ENCODE measurements at places on chromosomes 16 and 17.

- DNase-seq = no peak
Observed at GRCh38 chr17:39870776-39871175, 2.8 kb downstream of the ZPBP2 start.

- no peak for DNase-seq
Observed at GRCh38 chr17:75390982-75391381, 14.5 kb downstream of the GRB2 start.

DNA sequence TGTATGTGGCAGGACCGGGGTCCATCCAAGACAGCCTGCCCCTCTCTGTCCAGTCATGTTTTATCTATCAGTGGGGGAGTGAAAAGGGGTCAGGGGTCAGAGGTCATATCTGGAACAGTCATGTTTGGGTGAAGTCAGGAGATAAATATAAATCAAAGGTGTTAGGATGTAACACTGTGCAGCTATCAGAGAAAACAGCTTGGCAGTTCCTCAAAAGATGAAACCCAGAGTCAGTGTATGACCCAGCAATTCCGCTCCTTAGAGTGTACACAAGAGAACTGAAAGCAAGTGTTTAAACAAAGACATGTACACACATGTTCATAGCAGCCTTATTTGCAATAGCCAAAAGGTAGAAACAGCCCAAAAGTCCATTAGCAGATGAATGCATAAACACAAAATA, 361.3 kb downstream of the FOXL1 start:
- no peak for DNase-seq

DNA sequence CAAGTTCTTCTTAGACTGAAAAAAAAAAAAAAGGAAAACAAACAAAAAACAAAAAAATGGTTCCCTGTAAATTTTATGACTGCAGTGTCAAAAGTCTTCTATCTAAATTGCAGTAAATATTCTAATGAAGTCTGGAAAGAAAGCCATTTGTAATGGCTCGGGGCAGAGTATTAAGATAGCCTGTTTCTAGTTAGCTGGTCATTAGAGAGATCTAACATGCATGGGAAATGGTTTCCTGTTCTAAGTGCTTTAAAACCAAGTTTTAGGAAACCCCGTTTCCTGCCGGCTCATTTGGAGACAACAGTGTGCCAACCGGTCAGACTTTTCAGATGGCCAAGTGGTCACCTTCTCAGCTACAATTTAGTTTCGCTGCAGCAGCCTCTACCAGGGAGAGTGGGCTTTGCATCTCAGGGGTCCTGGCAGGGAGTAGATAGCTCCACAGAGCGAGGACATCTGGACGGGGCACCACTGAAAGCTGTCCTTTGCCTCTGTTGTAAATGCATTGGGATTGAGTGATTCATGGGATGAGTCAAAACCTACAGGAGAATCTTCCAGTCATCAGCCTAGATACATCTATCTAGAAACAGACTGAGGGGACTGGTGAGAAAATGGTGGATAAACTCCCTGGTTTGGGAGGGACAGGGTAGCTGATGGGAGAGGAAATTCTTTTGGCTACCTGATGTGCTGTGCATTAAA, 473.2 kb upstream of the SALL1 start:
- DNase-seq = peak; percentile 28

GRCh38 chr17:58215685-58216084, 3.4 kb downstream of the MKS1 start:
- no peak for DNase-seq

DNA sequence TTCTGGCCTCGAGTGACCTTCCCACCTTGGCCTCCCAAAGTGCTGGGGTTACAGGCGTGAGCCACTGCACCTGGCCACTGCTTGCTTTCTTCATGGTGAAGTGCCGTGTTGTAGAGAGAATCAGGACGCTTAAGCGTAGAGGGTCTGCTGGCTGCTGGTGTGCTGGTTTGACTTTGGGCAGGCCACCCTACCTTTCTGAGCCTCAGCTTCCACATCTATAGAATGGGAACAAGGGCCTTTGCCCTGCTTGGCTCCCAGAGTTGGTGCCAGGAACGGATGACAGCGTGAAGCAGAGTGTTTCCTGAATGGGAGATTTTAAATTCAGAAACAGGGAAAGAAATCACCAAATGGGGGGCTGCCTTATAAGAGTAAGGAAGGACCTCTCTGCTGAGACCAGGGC, 60.9 kb downstream of the NKD1 start:
- no peak for DNase-seq

GRCh38 chr16:67287960-67288359, 8.6 kb downstream of the PLEKHG4 start:
- no peak for DNase-seq

GRCh38 chr16:27738596-27738995, 188.7 kb downstream of the KATNIP start:
- DNase-seq = no peak

DNA sequence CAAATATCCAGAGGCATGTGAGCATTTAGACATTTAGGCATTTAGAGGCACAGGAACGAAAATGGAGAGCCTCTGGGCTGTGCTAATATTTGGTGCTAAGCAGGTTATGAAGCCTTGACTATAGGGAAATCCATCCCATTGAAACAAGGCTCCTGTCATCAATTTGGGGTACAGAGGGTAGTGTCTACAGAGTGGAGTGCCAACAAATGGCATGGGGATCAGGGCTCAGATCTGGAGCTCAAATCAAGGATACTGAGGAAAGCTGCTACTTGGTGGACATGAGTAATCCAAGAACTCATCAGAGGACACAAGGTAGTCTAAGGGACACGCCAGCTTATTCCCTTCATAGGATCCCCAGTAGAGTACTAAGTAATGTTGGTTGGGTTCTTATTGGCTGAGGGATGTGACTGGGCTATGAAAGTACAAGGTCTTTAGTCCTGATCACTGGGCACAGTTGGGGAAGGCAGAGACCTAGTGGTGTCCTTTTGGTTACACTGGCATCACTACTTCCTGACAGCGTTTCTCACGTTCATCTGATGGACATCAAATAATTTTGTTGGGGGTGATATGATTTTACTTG, 5.2 kb downstream of the KRT10 start:
- DNase-seq = no peak

DNA sequence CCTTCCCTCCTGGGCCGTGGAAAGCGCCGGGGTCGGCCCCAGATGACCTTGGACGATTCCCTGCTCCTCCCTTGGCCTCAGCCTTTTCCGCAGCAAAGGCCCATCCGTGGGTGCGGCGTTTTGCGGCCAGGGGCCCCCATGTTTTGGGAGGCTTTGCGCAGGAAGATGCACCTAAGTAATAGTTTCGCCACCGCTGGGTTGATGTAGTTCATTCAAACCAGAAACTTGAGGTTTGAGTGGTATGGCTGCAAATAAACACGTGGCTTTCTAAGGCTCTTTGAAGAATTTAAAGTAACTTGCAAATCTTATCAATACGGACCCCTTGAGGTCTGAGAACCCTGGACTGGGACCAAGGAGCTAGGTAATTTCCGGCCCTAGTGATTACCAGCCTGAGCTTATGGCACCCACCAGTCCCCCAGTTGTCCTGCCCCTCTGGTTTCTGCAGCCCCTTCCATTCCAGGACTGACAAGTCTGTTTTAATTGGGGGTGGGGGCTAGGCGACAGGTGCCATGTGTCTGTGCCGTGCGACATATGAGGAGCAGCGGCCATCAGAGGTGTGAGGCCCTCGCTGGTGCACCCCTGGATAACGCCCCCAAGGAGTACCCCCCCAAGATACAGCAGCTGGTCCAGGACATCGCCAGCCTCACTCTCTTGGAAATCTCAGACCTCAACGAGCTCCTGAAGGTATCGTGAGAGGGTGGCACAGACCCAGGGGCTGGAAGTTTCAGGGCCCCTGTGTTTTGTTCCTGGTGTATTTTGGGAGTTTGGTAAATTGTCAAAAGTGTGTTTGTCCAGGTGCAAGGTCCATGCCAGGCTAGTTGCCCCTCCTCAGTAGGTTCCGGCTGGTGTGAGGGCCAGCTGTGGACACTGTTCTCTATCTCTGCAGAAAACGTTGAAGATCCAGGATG, 834 bp downstream of the MRPL12 start:
- DNase-seq = no peak

GRCh38 chr17:50051082-50051576, 4.8 kb upstream of the ITGA3 start:
- DNase-seq = peak; percentile 99

- DNase-seq = peak; percentile 41
Observed at GRCh38 chr17:48262982-48263730, 155.6 kb downstream of the SNX11 start.

DNA sequence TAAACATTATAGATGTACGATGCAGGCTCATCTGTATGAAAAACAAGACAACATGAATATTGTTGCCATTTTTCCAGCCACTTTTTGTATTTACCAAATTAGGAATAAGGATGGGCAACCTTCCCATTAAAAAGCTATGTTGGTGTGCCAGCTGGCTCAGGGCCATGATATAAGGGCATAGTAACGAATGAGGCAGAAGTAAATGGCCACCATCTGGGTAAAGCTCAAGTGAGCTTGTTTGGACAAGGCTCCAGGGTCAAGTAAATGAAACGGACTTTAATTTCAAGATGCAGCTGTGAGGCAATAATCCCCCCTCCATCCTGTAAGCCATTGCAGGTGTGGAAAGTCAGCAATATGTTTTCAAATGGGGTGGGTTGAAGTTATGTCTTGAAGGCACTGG, 930.9 kb upstream of the CDH8 start:
- no peak for DNase-seq

- DNase-seq = no peak
Observed at GRCh38 chr16:25063102-25063501, 47.9 kb upstream of the ARHGAP17 start.

- no peak for DNase-seq
Observed at GRCh38 chr17:7972131-7972785, 30.2 kb upstream of the GUCY2D start.

DNA sequence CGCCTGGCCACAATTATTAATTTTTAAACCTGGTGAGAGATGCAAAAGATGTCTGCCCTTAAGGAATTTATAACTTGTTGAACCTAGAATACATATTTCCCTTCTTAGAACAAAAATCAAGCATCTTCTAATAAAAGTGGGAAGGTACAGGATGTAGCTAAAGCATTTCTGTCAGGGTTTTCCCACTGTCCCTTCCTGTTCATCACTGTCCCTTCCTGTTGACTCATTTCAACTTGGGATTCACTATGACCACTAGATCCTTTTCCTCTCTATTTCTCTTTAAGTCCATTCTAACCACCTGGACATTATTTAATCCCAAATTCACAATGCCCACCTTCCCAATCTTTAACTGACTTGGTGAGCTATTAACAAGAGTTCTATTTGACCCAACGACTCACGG, 33.9 kb upstream of the CDRT4 start:
- peak; percentile 48 for DNase-seq

- DNase-seq = no peak
Observed at GRCh38 chr17:48357779-48358602, 72.0 kb downstream of the SKAP1 start.

DNA sequence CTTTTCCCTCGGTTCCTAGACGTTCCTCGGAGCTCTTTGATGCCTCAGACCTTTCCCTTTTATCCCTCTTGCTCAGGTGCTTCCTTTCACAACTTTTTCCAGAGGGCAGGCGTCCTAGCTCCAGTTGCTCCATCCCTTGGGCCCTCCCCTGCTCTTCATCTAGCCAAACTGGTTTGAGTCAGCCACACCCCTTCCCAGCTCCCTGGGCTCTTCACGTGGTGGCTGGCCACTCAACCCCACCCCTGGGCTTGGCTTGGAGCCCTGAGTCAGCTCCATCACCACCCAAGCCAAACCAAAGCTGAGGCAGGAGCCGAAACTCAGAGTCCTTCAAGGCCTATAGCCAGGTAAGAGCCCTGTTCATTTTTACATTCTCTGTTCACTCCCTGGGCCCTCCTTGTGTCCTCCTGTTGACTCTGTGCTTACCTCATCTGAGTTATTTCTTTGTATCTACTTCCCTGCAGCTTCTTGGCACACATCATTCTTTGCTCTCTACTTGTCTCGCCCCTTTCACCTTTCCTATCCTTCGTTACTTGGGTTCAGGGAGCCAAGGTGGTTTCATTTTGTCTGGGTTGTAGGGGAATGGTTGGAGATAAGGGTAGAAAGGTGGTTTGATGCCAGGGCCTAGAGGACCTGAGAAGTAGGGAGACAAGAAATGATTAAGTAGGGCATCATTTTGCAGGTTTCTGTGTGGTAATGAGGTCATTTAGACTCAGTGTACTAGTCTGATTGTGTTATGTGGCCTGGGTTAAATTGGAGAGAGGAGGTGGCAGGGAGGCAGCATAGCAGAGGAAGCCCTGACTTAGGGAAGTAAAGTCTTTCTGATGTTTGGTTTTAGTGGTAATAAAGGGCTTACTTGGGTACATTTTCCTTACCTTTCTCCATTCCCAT, 7.6 kb upstream of the PHKG2 start:
- peak; percentile 96 for DNase-seq

DNA sequence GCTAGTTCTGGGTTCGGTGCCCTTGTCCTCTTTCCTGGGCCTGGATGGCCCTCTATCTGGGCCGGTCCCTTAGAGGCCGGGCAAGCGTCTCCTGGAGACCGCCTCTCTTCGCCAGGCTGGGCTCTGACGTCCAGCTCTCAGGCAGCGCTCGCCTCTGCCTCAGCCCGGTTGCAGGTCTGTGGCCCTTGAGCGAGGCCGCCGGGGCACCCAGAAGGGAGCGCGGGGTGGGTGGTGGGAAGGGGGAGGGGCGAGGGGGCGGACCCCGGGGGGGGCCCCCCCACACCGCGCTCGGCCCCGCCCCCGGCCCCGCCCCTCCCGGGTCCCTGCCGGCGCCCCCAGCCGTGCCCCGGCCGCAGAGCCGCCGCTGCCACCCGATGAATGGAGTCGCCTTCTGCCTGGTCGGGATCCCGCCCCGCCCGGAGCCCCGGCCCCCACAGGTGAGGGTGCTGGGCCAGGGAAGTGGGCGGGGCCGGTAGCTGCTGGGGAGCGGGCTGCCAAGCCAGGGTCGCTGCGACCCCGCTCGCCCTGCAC, at the start of gene ARHGAP23:
Gene ARHGAP23 (plus strand): TSS at position 353 of the 531 bp plus-strand sequence. CDS start 22 bp downstream, at position 375.
- peak; percentile 77 for DNase-seq

DNA sequence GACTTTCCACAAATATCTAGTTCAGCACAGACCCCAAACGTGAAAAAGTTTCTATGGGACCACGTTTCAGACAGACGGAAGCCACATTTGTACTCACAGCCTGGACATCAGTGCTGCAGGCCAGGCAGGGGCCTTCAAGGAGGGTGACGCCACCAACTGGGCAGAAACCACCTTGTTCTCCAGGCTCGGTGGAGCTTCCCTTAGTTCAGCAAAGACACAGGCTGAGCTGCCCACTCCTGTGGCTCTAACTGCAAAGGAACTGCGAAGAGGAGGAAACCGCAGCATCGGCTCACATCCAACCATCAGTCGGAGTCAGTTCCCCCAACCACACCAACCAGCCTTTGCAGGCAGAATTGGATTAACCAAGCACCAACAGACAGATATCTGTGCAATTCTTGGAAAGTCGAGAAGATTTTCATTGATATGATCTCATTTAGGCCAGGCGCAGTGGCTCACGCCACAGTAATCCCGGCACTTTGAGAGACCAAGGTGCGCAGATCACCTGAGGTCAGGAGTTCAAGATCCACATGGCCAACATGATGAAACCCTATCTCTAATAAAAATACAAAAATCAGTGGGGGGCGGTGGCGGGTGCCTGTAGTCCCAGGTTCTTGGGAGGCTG, 73.3 kb upstream of the CNEP1R1 start:
- no peak for DNase-seq

Measured in kidney tubule cell (primary cell).